ENCODE measurements at places on chromosomes 7 and 10.

GRCh38 chr7:92793656-92794205, 42.6 kb downstream of the CDK6 start:
- no peak for DNase-seq

- no peak for DNase-seq
Observed at GRCh38 chr7:36904101-36904500, 179.8 kb upstream of the AOAH start.

DNA sequence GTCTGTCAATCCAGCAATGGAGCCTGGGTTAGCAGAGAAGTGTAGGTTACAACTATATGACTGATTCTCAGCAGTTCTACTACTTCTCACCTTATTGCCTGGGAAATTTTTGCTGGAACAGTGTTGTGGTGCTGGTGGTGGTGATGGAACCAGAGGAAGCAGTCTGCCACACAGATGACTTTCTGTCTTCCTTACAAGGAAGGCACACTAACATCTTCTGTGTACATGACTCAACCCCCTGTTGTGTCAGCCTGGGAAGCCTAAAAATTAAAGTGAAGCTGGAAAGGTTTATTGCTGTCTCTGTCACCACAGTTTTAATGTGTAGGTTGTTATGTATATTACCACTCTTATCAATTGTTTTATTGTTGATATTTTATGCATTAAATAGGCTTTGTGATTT, 40.3 kb downstream of the ANKRD7 start:
- DNase-seq, result no peak

DNA sequence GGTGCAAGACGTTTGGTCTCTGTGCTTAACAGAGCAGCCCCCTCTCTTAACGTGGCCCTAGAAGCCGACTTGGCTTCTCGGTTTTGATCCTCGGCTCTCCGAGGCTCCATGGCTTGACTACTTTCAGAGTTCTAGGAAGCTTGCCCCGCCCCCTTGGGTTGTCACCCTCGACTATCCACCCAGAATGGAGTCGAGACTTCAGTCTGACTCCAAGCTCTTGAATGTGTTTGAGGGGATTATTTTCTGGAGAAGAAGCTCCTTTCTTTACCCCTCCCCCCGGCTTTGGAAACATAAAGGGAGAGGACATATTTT, 448 bp downstream of the SEC24C start:
- peak; percentile 69 for DNase-seq

DNA sequence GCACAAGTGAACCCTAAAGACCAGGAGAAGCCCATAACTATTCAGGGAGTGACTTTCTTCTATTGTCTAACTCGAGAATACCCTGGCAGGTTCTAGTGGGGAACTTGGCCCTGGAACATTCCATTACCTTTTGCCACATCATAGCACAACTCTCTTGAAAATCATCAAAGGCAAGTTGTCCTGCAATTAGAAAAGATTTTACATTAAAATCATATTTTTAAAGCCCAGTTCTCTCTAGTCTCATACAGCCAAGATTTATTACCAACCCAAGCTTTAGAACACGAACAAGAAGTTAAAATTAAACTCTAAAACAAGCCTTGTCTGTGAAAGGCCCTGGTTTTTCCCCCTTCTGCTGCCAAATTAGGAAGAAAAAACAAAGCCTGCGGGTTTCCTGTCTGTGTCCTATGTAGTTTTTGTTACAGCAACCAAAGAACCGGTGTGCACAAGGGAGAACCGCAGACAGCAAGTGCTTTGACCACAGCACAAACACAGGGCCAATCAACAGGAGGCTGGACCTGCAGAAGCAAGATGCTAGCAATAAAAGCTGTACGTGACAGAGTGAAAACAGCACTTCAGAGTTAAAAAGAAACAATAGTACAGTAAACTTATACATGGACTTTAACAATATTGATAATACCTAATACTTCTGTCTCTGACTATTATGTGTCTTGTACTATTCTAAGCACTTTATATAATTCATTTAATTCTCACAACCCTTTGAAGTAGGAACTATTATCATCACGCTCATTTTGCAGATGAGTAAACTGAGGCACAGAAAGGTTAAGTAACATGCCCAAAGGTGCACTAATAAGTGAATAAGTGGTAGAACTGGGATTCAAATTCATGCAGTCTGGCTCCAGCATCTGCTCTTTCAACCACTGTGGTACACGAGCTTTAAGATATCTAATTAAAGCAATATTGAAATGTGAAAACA, 65.8 kb downstream of the STK17A start:
- DNase-seq, result peak; percentile 76

DNA sequence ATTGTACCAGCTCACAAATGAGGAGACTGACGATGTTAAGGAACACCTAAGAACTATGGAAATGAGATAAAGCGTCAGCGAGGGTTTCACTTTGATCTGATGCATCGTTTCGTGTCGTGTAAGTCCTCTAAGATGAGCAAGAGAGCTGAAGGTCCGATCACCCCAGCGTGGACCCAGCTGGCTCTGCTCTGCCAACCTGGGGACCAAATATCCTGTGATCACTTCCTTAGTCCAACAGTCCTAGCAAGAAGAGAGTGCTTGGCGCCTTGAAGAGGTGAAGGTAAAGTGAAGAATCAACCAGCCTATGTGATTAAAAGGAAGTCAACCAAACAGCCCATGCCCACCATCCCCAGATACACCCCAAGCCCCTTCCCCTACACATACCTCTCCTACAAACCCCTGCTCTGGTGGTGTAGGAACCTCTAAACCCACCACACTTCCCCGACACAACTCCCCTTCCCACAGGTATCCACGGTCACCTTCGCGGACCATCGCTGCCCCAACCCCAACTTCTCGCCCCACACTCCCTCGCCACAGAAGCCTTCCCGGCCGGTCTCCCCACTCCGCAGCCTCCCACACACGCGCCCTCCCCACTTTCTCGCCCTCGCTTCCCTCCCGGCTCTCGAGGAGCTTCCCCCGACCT, 722 bp downstream of the UPF2 start:
- peak; percentile 44 for DNase-seq

DNA sequence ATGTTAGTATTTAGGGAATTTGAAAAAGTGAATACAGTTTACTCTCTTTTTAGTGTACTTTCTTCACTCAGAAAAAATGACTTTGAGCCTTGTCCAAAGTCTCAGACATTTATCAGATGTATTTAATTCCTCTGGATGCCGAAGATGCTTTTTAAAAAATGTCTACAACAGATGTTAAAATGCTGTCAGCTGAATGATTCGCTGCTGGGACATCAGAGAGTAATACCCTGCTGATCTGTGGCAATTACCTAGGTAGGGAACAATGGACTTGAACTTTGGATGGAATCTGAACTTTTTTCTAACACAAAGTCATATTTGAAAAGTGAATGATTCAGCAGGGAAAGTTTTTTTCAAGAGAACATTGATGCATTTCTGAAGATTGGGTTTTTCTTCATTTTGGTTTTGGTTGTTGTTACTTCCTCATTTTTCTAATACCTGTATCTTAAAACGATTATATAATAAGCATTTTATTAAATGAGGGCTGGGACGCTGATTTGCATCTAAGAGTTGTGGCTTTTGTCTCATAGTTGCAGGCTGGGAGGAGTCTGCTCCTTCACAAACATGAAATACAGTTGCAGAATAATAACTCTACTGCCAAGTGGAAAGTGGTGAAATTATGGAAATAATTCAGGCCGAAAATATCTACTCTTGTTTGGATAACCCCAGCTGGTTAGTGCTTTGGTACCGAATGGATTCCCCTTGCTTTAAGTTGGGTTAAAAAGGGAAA, 98.0 kb downstream of the SPAG6 start:
- no peak for DNase-seq

- DNase-seq, result no peak
Observed at GRCh38 chr7:76428868-76429805, 4.4 kb downstream of the ZP3 start.

GRCh38 chr10:30759423-30759822, 129.9 kb upstream of the LYZL2 start:
- DNase-seq, result no peak

GRCh38 chr7:335358-336148, 45.6 kb downstream of the FOXL3 start:
- DNase-seq, result no peak

- no peak for DNase-seq
Observed at GRCh38 chr10:6843481-6843881, 263.4 kb upstream of the PRKCQ start.

DNA sequence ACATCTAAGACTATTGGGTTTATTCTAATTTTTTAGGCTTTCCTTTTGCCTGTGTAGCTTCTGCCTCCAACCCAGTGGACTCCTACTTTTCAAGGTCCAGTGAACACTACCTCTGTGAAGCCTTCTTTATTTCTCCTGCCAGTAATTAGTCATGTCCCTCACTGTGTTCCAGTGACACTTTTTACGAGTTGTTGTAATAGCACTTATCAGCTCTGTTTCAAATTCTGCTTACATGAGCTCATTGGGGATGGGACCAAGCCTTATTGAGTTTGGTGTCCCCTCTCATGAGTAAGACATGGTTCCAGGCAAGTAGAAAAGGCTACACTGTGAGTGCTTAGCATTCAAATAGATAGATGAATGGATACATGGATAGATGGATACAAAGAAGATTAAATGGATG, 184.6 kb downstream of the HIBADH start:
- DNase-seq, result no peak

- DNase-seq, result no peak
Observed at GRCh38 chr10:17396004-17396403, 58.4 kb downstream of the ST8SIA6 start.
